ENCODE measurements at places on chromosomes 5 and 9.

GRCh38 chr9:92308893-92309292 lies 15.4 kb upstream of the IARS1 start:
- DNase-seq = no peak

DNA sequence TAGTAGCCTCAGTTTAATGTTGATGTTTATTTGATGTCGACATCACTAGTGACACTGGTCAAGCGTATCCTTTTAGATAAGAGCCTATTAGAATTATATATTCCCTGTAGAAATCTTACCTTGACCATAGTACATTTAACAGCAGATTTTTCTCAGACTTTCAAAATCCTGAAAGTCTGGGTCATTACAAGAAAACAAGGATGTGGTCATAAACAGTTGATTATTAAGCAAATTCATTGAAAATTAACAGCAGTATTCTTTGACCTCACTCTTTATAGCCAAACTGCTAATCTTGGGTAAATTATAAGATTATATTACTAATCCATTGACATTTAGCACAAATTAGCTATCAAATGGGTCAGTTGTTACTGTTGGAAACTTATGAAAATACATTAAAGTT lies 83.4 kb downstream of the GHR start:
- no peak for DNase-seq

DNA sequence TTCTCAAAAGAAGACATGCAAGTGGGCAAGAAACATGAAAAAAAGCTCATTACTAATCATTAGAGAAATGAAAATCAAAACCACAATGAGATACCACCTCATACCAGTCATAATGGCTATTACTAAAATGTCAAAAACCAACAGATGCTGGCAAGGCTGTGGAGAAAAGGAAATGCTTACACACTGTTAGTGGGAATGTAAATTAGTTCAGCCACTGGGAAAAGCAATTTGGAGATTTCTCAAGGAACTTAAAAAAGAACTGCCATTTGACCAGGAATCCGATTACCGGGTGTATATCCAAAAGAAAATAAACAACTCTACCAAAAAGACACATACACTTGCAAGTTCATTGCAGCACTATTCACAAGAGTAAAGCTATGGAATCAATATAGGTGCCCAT lies 595.4 kb upstream of the RIOK2 start:
- DNase-seq = no peak

DNA sequence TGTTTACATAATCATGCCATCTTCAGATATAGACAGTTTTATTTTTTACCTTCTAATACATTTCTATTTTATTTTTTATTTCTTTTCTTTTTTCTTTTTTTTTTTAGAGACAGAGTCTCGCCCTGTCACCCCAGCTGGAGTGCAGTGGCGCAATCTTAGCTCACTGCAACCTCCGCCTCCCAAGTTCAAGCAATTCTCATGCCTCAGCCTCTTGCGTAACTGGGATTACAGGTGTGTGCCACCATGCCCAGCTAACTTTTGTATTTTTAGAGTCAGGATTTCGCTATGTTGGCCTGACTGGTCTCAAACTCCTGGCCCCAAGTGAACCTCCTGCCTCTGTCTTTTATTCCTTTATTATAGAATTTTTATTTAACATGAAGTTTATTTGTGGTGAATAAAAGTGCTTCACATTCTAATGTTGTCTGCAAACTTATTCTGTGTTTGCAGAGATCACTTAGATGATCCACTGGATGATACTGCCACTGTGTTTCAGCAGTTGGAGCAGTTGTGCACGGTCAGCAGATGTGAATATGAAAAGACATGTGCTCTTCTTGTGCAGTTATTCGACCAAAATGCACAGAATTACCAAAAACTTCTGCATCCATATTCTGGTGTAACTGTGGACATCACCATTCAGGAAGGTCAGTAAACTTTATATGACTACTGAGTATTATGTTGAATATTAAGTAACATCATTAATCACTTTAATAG lies 62.2 kb downstream of the RANBP17 start:
- DNase-seq = no peak

DNA sequence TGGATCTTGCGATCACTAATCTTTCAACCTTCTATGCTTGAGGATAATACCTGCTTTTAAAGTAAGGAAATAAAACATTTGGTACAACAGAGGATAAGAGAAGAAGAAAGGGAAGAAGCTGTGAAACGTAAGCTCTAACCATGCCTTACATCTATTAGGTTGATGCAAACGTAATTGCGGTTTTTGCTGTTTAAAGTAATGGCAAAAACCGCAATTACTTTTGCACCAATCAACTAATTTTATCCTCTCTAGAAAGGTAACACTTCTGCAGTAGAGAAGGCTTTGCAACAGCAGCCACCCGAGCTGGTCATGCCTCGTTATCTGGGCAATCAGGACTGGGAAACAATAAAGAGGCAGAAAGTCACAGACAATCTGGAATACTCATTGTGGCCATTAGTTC lies 224.1 kb downstream of the MED10 start:
- DNase-seq = no peak

DNA sequence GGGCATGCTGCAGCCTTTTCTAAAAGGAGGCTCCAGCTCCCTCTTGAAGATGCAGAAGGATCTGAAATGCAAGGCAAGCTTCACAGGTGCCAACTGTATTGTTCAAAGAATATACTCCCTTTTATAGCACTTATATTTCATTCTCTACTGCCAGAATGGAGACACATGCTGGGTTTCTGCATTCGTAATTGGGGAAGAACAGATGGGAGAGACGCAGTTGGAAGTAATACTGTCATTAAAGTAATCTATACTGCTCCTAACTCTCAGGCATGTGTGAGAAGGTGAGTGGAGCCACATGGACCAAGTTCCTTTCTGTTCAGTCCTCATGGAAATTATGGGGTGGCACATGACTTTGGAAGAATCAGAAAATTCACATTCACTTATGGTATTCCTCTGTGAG lies 226.4 kb downstream of the TRIM32 start:
- DNase-seq = no peak

GRCh38 chr5:76709762-76710161 lies 6.2 kb upstream of the F2R start:
- no peak for DNase-seq

GRCh38 chr9:84239343-84239742 lies 101.2 kb downstream of the SLC28A3 start:
- no peak for DNase-seq

DNA sequence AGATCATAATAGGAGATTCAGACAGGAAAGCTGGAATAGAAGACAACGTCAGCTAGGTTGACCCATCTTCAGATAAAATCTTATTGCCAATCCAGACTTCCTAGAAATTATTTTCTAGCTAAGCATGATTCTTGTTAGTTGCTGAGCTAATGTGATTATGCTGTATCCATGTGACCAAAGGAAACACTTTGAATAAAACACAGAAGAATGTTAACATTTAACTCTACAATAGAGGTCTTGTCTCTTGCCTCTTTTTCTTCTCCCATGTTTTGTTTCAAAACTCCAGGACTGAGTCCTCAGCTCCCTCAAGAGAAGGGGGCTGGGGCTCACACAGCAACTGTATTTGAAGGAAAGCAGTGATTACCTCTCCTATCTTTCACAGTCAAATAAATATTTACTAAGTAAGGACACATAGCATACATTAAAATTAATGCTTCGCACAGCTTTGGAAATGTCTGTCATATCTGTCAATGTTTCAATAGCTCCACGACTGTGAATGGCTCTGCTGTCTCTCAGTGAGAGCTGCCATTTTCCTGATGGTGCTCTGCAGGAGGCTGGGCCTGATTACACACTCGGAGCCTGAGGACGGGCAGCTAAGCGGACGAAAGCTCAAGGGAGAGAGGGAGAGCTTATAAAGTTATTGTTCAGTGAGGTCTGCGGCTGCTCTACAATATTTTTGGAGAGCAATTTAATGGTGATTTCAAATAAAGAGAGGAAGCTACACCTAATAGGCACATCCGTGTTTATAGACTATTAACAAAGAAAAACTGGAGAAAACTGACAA lies 64.8 kb upstream of the ZNF462 start:
- no peak for DNase-seq

GRCh38 chr9:100601216-100601615 lies 23.3 kb downstream of the CAVIN4 start:
- peak; percentile 47 for DNase-seq

- DNase-seq = no peak
Measured at GRCh38 chr5:135186662-135187522, 152.9 kb upstream of the PITX1 start.

DNA sequence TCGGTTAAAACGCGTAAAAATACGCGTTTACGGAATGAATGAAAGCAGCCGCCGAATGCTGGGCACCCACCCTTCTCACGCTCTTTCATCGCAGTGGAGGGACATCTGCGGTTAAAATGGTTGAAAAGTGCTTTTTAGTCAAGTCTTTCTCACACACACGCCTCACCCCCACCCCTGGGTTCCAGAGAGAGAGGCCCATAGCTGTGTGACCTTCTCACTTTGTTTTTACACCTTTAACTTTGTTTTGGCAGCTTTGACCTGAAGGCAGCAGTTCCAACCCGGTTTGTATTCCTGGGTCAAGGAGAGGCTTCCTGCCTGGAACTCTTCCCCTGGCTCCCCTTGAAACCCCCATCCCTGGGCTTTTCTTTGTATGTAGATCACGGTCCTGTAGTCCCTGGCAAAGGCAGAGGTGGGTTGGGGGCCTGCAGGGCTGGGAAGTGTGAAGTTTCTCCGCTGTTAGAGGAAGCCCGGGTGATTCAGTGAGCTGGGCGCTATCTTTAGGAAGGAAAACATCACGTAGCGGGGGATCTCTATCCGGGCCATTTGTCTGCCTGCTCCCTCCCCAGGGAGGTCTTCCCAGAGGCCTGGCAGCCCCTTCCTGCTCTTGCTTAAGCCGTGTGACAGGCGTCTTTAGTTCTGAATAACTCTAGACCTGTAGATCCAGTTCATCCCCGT lies 29.6 kb downstream of the SPRY4 start:
- no peak for DNase-seq

DNA sequence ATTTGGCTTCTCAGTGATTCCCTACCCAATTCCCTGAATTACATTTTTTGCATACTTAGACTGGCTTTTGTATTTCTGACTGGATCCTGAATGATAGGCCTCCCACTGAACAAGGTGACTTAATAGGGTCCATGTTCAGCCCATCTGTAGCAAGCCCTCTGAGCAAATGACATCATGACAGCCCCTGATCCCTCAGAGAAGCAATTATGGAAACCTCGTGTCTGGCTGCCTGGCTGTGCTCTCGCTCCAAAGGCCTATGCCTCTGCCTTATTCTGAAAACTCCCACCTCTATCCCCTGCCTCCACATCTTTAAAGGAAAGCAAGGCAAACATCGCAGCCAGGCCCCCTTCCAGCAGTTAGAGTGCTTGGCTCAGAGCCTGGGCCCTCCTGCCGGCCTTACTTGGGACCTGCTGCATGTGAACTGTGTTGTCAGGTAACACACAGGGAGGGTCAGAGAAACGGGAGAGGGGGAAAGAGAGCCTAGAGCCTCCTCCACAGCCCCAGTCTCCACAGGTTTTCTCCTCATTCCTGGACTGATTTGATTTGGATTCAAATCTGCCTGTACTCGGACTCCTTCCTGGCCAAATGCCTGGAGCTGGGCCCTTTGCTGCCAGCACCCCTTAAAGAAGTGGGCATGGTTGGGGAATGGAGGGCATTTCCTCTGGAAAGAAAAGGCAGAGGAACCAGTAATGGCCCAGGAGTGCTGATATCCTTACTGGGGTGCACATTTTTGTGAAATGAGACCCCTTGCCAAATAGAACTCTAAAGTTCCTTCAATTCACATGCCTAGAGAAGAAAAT lies 3.8 kb downstream of the DCANP1 start:
- no peak for DNase-seq

DNA sequence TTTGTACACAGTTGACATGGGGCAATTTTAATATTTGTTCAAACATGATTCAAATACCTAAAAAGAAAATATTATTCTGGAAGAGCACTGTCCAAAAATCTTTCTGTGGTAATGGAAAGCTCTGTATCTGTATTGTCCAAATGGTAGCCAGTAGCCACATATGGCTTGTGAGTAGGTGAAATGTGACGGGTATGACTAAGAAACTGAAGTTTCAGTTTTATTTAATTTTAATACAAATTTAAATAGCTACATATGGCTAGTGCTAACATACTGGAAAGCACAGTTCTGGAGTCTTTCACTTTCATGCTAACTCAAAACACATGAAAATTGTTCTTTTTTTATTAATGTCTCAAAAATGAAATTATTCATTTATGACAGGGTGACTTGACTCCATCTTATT lies 132.6 kb downstream of the PLK2 start:
- DNase-seq = no peak

- DNase-seq = no peak
Measured at GRCh38 chr5:16384804-16385203, 80.8 kb downstream of the ZNF622 start.

GRCh38 chr9:135152614-135153334 lies 65.3 kb downstream of the OLFM1 start:
- DNase-seq = no peak

GRCh38 chr5:137394380-137394779 lies 104.7 kb downstream of the SPOCK1 start:
- no peak for DNase-seq

- DNase-seq = no peak
Measured at GRCh38 chr5:93278896-93279295, 302.1 kb downstream of the NR2F1-AS1 start.

GRCh38 chr9:127193483-127193882 lies 71.0 kb upstream of the ANGPTL2 start:
- no peak for DNase-seq

GRCh38 chr9:7560669-7561305 lies 238.8 kb downstream of the DMAC1 start:
- DNase-seq = no peak

DNA sequence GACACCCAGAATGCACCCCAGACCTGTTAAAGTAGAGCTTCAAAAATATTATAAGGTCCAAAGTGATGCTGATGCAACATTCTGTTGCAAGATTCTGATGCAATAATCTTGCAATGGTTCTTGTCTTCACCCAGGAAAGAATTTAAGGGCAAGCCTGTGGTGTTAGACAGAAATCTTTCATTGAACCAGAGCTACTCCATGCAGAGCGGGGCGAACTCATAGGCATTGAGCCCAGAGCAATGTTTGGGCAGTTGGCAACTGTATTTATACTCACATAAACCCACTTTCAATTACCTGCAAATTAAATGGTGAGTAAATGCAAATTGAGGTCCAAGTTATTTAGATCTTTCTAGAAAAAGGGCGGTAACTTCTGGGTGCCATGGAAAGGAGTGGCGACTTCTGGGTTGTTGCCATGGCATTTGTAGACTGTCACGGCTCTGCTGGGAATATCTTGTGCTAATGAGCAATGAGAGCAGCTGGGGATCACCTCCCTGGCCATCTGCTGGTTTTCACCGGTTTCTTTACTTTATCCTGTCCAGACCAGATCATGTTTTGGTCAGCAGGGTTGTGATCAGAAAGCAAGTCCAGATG lies 163.4 kb downstream of the ICE1 start:
- no peak for DNase-seq

GRCh38 chr5:28328681-28329080 lies 1290.3 kb upstream of the CDH9 start:
- no peak for DNase-seq

DNA sequence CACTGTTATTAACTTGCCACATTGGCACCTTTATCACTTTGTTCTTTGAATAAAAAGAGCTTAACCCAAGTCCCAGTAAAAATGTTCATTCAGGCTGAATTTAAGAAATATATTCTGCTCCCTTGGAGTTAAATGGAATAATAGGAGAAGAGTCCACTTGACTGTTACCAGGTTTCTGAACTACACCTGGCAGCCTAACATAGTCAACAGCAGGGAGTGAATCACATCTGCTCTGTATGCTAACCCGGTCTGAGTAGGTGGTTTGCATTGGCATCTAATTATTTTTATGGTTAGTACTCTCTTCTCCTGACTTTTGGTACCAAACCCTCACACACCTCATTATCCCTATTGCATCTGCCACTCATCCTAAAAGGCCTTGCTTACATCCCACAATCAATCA lies 86.7 kb downstream of the STK32A start:
- no peak for DNase-seq

GRCh38 chr9:137077758-137078693 lies 709 bp downstream of the UAP1L1 start:
- peak; percentile 65 for DNase-seq

Measured in stimulated activated CD8-positive, alpha-beta memory T cell treated with anti-CD3 and anti-CD28 coated beads, Interleukin-4, amount 100 ng/mL, for 48 hours (primary cell).